ENCODE measurements at places on chromosomes 5 and 9.

- no peak for DNase-seq
Observed at GRCh38 chr5:137567226-137567625, 68.1 kb upstream of the SPOCK1 start.

DNA sequence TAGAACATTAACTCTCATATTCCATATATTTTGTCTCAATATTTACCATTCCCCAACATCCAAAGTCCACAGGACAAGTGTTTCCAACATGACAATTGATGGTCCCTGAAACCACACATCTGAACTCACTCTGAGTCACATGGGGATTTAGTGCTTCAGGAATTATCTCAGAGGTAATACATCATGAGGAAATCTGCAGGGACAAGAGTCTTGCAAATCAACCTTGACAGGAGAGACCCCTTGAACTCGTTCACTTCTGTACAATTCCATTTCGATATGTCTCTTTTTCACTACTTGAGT, 119.7 kb upstream of the ABCA1 start:
- no peak for DNase-seq

DNA sequence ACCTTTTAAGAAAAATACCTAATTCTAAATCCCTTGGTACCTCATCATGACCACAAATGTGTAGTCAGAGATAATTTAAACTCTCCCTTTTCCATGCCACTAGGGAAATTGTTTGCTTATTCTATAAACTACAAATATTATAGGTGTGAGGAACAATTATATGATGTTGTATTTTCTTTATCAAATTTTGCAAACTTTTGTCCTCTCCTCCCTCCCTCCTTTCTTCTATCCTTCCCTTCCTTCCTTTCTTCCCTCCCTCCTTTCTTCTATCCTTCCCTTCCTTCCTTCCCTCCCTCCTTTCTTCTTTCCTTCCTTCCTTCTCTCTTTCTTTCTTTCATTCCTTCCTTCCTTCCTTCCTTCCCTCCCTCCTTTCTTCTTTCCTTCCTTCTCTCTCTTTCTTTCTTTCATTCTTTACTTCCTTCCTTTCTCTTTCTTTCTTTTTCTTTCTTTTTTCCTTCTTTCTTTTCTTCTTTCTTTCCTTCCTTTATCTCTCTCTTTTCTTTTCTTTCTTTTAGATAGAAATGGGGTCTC, 41.2 kb downstream of the SPZ1 start:
- no peak for DNase-seq

DNA sequence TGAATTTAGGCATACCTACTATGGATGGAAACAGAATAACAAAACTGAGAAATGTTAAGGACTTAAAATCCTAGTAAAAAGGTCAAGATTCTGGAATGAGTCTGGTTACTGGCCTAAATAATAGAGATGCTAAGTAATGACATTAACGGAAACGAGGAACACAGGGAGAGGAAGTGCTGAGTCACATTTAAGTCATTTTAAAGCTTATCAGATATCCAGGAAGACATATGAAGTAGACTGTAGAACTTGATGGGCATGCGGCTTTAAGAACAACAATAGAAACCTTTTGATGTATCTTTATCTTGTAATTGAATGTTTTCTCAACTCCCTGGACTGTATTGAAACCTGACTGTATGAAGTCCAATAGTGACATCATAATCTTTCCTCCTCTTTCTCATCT, 1251.4 kb upstream of the CDH6 start:
- no peak for DNase-seq

All from cerebellum (tissue), 4 donors.